ENCODE measurements at places on chromosomes 13 and 19.

DNA sequence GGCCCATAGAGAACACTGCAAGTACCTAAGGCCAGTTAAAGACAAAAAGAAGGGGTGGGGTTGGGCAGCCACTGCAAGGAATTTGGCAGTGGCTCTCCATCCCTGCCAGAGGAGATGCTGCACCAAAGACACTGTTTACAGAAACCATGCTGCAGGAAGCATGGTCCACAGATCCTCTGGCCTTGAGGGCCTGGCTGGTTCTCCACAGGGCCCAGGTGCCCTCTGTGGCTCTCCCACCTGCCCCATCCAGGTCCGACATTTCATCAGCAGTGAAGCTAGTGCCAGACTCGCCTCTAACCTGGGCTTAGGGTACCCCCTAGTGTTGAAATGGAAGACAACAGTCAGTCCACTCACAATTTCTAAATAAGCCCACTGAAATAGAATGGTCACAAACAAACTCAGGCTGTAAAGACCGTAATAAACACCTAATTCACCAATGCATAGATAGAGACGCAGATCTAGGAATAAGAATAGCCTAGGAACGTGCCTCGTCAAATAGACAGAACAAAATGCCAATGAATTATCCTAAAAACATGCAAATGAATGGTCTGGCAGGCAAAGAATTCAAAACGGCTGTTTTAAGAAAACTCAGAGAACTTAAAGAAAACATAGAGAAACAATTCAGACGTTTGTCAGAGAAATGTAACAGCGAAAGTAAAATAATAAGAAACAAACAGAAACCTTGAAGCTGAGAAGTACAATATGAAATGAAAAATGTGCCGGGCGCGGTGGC lies 23.3 kb downstream of the LYPD4 start:
- DNase-seq = no peak

GRCh38 chr13:110447058-110447511 lies 114.4 kb downstream of the RAB20 start:
- no peak for DNase-seq

- no peak for DNase-seq
Observed at GRCh38 chr13:49904729-49905456, 31.2 kb downstream of the SPRYD7 start.

DNA sequence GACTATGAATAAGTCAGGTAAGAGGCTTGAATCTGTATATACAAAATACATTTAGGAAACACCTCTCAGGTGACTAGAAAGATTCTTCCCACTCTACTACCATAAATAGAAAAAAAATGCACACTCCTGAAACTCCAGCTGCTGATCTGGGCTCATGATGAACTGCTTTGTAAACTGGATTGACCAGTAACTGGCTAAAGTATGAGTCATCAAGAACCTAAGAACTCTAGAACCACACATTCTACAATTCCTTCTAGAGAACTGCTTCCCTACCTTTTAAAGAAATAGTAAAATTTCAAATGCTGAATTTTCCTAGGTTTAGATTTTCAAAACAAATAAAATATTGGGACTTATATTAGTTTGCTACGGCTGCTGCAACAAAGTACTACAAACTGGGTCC lies 55.2 kb downstream of the ELF1 start:
- no peak for DNase-seq

DNA sequence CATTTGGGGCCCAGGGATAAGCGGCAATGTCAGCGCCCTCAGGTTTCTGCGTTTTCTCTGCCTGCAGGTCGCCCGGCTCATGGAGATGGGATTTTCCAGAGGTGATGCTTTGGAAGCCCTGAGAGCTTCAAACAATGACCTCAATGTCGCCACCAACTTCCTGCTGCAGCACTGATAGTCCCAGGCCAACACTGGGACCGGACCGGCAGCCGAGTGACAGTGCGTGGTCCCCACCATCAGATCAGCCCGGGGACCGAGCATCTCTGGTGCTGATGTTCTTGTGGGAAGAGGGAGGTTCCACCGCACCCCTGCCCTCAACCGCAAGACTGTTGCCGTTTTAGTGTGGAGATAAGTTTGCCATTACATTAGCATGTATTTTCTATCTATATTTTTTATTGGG lies 78.0 kb upstream of the GPR183 start:
- DNase-seq = no peak

DNA sequence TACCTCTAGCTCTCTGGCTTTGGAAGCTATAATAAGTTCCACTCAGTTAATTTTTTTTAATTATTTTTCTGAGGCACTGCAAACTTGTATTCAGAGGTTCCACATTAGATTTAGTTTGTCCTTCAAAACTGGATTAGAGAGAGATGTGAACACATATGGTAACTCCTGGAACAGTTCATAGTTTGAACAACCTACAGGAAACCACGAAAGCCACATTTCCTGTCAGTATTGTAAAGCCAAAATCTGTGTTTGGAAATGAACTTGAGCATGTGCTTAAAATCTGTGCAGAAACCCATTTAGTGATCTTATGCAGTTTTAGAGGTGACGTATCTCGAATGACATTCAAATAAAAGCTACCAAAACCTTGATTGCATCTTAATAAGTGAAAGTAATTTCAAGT lies 1952.0 kb downstream of the OLFM4 start:
- no peak for DNase-seq
